ENCODE measurements at places on chromosomes 3 and 15.

GRCh38 chr3:97970156-97970555 lies 2.1 kb downstream of the RIOX2 start:
- no peak for DNase-seq

DNA sequence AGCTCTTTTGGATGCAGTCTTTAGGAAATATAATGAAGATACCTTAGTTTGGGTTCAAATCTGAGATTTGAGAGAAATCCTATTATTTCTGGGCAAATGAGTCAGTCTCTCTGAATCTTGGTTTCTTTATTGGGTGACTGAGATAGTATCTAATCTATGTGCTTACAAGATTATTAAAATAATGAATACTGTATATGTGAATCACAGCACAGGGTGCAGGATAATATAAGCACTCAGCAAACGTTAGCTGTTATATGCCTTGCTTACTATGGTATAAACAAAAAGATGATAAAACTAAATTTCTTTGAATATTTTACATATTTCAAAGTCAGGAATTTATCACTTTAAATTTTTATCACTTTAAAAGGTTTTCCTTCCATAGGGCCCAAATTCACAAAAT lies 29.6 kb downstream of the FGF7 start:
- DNase-seq, result no peak

DNA sequence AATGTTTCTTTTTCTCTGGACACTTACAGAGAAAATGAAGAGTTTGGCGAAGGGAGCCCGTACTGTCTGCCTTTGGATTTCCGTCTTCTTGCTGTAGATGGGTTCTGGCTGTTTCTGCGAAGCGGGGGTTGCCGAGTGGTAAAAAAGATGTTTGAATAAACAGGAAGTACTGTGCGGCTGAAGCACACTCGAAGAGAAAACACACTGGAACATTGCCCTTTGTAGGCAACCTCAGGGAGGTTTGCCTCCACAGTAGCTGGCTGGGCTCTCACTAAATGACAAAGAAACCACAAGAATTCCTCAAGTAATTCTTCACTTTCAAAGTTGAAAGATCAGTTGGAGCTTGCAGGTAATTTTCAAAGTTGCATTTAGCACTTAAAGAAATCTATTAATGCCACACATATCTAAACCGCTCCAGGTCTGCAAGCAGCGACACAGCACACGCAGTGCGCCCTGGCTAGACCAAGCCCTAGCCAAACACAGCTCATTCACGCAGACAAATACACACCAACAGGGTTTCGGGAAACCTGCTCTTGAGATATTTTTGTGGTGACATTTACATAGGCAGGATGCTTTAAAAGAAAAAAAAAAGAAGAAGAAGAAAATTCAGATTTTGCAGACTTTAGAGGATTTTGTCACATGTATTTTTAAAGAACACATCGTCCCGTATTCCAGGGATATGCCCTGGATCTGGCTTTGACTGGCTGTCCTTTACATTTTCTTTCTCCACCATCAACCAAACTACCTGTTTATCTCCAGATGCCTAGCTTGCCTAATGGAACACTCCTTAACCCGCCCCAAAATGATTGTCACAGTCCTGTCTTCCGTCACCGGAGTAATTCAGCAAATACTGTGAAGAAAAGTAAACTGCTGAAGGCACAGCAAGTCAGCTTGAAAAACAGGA lies 452.8 kb downstream of the FOXP1 start:
- DNase-seq, result peak; percentile 84

DNA sequence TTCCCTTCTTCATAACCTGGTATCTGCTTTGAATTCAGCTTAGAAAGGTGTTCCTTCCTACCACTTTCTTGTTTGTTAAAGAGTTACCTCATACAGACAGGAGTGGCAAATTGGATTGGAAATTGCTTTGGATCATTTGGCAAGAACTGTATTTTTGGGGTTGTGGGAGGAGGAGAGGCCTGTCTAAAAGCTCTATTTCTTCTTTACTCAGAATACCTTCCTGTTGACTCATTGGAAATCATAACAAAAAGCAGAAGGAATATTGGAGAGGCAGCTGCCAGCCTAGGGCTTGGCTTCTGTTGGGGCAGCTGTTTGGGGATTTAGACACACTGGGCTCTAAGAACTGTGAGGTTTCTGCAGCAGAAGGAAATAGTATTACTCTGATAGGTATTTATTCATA lies 14.2 kb downstream of the IQGAP1 start:
- DNase-seq, result peak; percentile 94

GRCh38 chr3:98821063-98821462 lies 57.9 kb downstream of the ST3GAL6 start:
- DNase-seq, result no peak

DNA sequence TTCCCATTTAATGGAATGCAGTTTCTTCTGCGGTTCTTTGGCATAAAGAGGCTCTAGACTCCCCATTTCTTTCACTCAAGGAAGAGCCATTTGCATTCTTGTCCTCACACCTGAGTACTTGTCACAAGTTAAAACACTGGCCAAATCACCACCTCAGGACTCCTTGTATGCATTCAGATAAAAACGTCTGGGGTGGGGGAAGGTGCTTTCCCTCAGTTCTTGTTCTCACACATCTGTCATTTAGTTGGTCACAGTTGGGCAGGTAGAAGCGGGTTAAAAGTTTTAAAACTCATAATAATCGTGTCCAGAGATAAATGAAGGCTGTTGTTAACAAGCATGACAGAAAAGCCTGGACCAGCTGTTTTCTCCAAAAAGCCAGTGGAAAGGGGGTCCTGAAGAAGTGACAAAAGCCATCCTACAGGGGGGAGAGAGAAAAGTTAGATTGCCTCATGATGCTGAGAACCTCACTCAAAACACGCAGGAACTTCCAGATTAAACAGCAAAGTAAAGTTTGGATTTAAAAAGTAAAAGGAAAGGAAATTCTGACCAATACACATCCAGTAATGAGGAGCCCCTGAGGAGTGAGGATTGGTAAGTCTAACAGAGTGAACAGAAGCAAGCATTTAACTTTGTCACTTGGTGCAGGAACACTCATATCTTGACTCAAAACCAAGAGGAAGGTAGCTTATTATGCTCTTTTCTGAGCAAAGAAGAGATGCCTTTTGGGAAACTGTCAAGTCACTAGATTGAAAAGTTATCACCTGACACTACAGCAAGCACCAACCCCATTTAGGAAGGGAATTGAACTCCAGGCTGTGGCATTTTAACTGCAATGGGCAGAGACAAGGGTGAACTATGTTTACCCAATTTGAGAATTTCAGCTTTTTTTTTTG lies 2.8 kb downstream of the BCL2L10 start:
- DNase-seq, result no peak

DNA sequence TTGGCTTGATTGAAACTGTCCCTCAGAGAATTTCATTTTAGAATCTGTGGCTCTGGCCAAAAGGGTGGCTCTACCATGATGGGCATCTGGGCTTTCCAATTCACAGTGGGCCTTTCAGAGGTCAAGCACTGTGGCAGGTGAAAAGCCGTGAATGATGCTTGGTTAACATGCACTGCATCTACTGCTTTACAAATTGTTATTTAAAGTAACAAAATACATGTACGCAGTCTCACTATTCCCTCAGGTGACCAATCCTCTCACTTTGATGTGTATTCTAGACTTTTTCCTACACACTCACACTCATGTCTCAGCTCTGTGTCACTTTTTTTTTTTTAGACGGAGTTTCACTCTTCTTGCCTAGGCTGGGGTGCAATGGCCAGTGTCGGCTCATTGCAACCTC lies 70.5 kb downstream of the MGLL start:
- DNase-seq, result no peak

- peak; percentile 59 for DNase-seq
Measured at GRCh38 chr15:58980351-58980939, 7.0 kb upstream of the RNF111 start.

DNA sequence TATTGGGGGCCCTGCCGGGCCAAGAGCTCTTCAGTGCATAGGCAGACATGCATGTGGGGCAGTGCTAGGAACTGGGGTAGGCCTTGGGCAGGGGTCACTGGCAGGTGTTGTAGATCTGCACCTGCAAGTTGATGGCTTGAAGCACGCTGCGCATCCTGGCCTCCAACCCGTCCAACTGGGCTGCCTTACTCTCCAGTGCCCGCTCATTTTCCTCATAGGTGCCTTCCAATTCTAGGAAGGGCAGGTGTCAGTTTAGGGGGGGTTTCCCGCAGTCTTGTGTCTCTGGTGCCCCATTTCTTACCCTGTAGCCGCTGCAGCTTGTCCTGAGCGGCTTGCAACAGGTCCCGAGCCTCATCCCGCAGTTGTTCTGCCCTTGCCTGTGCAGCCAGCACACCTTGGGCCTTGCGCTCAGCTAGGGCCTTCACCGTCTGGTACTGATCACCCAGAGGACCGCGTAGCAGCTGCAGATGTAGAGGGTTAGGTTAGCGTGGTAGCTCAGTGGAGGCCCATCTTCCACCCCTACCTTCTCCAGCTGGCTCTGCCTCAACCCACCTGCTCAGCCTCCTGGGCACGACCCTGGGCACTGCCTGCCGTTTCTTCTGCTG lies 611 bp upstream of the USP19 start:
- no peak for DNase-seq

DNA sequence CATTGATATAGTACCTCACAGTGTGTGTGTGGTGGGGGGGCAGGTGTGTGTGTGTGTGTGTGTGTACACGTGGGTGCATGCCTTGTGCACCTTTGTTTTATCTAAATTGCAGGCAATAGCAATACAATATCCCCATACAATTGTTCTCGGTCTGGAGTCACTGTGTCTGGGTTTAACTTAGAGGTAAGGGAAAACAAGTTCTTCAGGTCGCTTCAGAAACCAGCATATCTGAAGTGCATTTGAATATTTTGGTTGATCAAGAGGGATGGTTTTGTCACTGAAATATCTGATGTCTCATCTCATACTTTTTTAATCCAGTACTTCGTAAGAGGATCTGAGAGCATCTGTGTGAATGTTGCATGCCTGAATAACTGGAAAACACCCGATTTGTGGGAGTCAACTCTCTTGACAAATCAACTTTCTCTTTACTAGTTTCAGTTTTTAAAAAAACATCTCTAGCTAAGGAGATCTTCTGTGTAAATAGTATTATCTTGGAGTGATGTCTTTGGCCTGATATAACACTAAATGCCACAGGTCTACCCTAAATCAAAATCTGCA lies 206.8 kb upstream of the NR2F2 start:
- no peak for DNase-seq

- no peak for DNase-seq
Measured at GRCh38 chr15:49314716-49315115, 108.3 kb upstream of the FGF7 start.

GRCh38 chr15:83767741-83768140 lies 113.8 kb downstream of the ADAMTSL3 start:
- no peak for DNase-seq

GRCh38 chr3:13348661-13349396 lies 71.3 kb downstream of the NUP210 start:
- no peak for DNase-seq

- DNase-seq, result no peak
Measured at GRCh38 chr3:188282871-188283270, 128.9 kb downstream of the LPP start.

DNA sequence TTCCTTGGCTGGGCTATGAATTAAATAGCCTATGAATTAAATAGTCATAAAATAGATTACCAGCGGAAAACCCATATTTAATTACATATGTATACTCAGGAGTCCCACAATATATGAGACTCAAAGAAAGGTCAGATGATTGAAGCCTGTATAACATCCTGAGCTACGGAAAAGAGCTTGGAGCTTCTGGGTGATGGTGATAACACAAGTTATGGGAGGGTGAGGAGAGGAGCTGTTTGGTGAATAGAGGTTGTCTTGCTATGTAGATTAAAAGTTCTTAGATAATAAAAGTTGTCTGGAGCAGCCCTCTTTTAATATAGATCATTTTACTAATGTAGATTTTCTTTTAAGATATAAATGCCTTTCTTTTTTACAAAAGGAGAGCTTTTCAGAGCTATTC lies 1.8 kb downstream of the PML start:
- no peak for DNase-seq

DNA sequence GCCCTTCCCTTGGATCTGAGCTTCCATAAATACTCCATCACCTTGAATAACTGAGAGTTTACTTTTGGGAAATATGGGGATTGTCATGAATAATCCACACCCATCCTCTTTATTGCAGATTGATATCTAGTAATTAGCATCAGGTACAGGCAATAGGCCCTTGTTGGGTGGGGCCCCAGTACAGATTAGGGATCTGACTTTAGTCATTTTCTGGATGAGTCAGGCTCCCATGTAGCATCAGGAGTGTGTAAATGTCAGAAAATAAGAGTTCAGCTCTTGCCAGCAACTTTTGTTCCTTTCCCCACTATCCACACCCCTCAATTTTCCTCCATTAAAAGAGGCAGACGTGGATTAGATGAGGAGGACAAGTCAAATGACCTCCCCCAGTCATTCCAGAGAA lies 17.7 kb upstream of the SNRK start:
- no peak for DNase-seq

- DNase-seq, result peak; percentile 28
Measured at GRCh38 chr3:132556508-132557159, 40.4 kb upstream of the ACKR4 start.

GRCh38 chr3:58628823-58629562 lies 37.6 kb downstream of the FAM3D start:
- DNase-seq, result peak; percentile 98

- DNase-seq, result no peak
Measured at GRCh38 chr15:52161406-52161966, 29.7 kb downstream of the GNB5 start.

Measured in endothelial cell of umbilical vein (primary cell).